ENCODE measurements at places on chromosomes 12 and 14.
A peak's percentile ranks its signal among the peaks of the same experiment; 100 is the strongest.

DNA sequence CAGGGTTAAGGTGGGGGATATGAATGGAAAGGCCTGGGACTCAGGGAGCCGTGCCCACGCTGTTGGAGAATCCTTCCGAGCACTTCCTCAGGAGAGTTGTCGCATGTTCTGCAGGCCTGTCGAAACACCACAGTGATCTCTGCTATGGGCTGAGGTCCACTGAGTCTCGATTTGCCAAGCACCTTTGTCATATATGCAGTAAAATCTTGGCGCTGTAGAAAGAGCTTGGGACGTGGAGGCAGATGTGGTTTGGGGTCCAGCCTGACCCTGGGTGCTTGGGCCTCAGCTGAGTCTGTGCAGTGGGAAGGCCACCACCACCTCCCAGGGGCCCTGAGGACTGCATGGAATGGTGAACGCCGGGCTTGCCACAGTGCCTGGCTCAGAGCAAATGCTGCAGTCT lies 32.9 kb downstream of the C14orf132 start:
- DNase-seq: no peak

- no peak for DNase-seq
Observed at GRCh38 chr12:93019975-93020630, 91.0 kb upstream of the EEA1 start.

DNA sequence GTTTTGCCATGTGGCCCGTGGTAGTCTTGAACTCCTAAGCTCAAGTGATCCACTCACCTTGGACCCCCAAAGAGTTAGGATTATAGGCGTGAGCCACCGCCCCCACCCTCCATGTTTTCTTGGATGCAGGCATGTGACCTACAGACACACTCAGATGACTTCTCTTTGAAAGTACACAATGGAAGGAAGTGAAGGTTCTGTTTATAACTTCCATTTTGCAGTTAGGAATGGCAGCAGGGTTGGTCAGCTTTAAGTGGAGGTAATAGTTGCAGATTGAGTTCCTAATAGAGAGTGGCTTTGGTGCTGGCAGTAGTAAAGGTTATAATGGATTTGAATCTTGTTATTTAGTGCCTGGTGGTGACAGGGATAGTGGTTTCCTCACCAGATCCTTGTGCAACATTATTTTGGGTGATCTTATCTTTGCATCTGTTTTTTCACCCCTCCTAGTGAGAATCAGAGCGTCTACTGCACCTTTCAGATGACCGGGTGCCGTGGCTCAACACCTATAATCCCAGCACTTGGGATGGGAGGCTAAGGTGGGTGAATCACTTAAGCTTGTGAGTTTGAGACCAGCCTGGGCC lies 15.3 kb downstream of the LARP4 start:
- no peak for DNase-seq

DNA sequence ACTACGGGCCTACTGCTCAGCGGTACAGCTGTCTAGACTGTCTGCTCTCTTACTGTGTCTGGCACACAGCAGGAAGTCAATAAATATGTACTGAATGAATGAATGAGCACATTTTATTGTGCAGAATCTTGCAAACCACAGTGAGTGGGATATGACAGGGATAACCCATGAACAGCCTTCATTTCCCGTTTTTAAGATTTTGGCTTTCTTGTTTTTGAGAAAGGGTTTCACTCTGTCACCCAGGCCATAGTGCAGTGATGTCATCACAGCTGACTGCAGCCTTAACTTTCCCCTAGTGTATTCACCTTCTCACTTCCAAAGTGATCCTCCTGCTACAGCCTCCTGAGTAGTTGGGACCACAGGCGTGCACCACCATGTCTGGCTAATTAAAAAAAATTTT lies 203.1 kb downstream of the AEBP2 start:
- DNase-seq: no peak

DNA sequence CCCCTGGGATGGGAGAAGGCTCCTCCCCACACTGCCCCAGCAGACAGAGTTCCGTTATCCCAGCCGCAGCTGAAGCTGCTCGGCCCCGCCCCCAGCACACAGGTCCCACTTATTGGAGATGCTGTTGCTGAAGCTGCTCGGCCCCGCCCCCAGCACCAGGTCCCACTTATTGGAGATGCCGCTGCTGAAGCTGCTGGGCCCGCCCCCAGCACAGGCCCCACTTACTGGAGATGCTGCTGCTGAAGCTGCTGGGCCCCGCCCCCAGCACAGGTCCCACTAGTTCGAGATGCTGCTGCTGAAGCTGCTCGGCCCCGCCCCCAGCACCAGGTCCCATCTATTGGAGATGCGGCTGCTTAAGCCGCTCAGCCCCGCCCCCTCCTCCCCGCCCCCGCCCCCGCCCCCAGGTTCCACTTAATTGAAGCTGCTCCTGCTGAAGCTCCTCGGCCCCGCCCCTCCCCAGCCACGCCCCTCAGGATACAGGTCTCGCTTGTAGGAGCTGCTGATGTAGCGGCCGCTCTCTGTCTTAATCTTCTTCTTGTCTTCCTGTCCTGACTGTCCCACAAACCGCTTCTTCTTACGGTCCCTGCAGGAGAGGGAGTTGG lies 12.0 kb downstream of the CFAP73 start:
- peak; percentile 35 for DNase-seq

DNA sequence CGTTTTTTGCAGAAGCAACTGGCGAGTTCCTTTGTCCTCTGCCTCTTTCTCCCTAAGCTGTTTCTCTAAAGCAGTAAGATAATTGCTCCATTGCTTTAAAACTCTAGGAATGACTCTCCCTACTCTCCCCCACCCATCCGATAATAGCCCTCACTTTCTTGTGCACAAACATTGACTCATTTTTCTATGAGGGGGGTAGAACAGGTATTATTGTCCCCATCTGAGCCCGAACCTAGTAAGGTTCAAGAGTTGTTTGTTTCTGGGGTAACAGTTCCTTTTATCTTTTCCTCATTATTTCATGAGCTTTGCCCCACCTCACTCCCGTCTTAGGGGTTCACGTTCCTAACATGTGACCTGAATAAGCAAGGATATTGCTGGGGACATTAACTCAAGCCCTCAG lies 190.6 kb downstream of the EMP1 start:
- DNase-seq: no peak

DNA sequence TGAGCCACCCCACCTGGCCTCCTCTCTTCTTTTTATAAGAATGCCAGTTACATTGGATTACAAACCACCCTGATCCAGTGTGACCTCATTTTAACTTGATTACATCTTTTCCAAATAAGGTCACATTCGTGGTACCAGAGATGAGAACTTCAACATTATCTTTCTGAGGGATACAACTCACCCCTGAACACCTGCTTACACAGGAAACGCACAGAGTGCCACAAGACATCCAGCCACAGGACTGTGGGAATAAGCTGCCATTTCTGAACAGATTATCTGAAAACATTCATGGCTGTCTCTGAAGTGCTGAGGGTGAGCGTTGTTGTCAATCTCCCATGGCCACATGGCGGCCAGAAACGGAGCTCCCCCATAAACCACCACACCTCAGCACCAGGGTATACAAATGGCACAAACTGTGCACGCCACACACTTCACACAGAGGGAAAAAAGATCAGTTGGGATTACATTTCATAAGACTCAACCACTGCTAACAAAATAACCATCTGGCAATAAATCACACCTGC lies 23.7 kb downstream of the FOXN3 start:
- DNase-seq: no peak

DNA sequence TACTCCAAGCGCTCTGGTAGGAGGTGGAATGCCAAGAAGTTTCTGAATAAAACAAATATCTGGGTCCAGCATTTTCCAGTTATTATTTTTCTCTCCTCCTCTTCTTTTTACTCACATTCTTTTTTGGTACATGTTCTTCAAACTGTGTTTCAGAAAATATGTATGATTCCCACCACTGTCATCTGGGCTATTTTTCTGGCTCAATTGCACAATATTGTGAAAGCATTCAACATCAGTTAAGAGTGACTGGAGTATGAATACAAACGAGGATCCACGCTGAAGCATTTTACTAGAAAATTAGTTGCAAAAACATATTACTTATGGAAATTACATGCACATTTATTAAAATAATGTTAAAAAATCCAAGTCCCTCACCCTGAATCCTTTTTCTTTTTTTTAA lies 61.5 kb downstream of the KCNMB4 start:
- DNase-seq: no peak

GRCh38 chr12:1773937-1774655 lies 46.3 kb upstream of the LRTM2 start:
- DNase-seq: no peak

DNA sequence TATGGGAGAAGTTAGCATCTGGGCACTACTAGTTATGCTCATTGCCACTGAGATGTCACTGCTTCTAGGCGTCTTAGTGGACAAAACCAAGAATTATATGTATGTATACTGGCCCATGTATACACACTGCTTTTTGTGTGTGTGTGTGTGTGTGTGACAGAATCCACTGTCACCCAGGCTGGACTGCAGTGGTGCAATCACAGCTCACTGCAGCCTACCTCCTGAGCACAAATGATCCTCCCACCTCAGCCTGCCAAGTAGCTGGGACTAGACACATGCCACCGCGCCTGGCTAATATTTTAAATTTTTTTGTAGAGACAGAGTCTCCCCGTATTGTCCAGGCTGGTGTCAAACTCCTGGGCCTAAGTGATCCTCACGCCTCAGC lies 25.2 kb downstream of the LIMA1 start:
- DNase-seq: no peak

GRCh38 chr14:87196436-87196835 lies 796.5 kb downstream of the GALC start:
- no peak for DNase-seq

DNA sequence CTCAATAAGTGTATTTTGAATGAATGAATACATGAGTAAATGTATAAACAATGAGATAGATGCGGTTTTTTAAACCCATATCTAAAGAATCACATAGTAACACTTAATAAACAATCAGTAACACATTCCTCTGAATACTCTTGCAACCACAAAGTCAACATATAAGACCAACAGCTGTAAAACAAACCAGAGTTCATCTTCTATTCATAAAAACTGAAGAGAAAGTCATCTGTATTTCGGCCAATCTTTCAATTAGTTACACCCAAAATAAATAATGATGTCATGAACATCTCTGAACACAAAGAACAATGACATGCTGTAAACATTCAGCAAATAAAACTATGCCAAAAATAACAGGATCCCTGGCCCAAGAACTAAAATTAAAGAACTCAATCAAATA lies 47.2 kb downstream of the ARMH4 start:
- no peak for DNase-seq

- DNase-seq: no peak
Observed at GRCh38 chr14:83347874-83348273, 1814.2 kb upstream of the SEL1L start.

- no peak for DNase-seq
Observed at GRCh38 chr12:91958816-91959215, 186.8 kb downstream of the BTG1 start.

- DNase-seq: no peak
Observed at GRCh38 chr12:85617307-85618091, 218.7 kb downstream of the RASSF9 start.

GRCh38 chr12:11771895-11772502 lies 122.5 kb downstream of the ETV6 start:
- no peak for DNase-seq

- no peak for DNase-seq
Observed at GRCh38 chr12:121748218-121748570, 35.6 kb downstream of the TMEM120B start.

DNA sequence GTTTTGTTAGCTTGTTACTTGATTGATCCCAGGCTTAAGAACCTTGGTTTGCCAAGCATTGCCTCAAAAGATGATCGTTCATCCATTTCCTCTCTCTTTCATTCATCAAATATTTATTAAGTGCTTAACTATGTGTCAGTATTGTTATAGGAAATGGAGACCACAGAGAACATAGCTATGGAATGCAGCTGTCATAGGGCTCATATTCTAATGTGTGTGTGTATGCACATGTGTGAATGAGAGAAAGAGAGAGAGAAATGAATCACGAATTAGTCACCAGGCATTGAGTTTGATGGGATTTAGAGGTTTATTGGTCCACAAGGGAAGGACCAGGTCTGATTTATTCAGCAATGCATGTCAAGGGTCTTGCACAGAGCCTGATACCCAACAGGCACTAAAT lies 71.0 kb upstream of the FBXO21 start:
- no peak for DNase-seq
